ENCODE measurements at places on chromosomes 4 and X.

DNA sequence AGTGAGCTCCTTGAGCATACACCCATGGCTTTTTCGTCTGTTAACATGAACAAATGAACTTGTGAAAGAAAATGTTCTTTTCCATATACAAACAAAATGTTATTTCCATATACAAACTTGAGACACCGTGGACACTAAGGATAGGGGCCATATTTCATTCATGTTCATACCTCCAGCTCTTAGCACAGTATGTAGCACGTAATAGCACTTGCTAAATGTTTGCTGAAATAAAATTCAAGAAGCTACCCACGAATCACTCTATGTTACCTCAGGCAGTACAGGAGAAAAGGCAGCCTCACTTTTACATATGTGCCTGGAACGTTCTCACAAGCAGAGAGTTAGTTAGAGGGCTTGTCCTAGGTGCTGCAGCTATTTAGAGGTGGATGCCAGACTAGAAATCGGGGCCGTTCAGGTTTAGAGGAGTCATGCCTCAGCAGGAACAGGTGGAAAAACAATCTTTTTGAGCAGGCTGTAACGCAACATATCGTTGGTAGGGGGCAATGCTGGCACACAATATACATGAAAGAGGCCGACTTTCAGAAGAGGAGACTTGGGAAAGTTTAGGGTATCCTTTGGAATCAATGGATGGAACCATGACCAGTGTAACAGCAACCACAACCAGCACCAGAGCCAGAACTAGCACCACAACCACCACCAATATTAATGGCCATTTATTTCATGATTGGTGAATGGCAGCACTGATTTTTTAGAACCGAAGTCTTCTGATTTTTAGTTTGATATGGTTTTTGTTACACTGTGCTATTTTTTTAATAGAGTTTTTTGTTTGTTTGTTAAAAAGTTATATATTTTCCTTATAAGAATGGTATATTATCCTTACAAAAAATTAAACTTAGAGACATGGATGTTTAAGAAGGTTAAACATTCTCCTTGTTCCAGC, 14.8 kb upstream of the PAQR3 start:
- no peak for DNase-seq

GRCh38 chr4:10343656-10344055, 113.6 kb downstream of the ZNF518B start:
- DNase-seq = no peak

DNA sequence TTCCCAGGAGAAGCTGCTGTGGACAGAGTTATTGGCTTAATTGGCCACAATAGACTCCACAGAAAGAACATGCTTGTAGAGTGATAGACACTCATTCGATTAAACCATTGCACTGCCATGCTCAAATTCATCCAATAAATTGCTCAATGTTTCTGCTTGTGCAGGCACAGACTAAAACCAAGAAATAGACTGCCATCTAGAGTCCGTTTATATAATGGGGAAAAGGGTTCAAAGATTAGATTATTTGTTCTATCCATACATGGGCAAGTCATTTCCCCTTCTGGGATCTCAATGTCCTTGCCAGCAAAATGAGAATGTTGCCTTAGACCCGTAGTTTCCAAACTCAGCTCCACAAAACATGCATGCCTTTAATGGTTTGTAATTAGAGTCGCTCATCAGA, 8.7 kb downstream of the SMIM10 start:
- no peak for DNase-seq

DNA sequence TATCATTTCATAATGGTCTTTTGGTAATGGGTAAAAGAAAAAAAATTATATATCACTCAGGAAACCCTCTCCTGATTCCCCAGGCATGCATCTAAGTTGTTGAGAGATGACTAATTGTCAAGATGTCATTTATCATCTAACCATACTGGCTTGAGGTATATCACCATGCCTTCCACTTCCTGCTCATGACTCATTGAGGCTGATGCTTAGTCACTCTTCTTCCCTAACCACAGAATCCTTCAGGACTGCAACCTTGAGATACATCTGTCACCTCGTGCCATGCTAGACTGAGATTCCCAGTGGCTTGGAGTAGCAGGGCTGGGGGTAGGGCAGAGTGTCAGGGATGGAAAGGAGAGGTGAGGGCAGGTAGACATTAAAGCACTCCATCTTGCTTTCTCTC, 782.5 kb upstream of the INTU start:
- no peak for DNase-seq

GRCh38 chr4:83124111-83124780, 9.7 kb upstream of the PLAC8 start:
- no peak for DNase-seq
